ENCODE measurements at places on chromosomes 1 and 21. TPM values are rescaled to one million over a fixed set of nuclear protein-coding genes. Genes with fewer than 3 reads are reported as not detected.

Gene PTPN7
- 1.8 TPM for total RNA-seq

DNA sequence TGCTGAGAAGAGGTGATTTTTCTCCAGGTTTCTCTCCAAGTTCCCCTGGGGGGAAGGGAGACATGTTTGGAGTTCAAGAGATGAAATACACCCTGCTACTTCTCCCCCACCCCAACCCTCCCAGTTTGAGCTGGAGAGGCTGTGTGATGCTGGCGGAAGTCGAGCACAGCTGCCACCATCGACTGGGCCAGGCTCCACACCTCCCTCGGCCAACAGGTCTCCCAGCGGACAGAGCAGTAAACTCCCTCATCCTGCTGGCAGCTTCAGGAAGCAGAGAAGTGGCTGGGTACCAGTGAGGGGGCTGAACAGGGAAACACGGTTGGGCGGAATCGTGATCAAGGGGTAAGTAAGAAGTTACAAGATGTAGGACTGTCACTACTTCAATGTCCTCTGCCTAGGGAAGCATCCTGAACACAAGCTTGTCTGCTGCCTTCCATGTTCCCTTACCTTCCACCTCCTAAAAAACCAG, 6.6 kb upstream of the NHLH1 start:
- H3K4me3 ChIP-seq = no peak overlapping the region
- no peak overlapping the region for H3K27ac ChIP-seq
- peaks cover 7% of the 10 kb centered on the region for H3K36me3 ChIP-seq
- H3K27me3 ChIP-seq = no peaks in the 10 kb centered on the region

GRCh38 chr1:229428256-229428655, 5.6 kb downstream of the ACTA1 start:
- DNase-seq = no peak
- no peaks in the 10 kb centered on the region for H3K36me3 ChIP-seq
- peaks cover 10% of the 10 kb centered on the region for H3K4me1 ChIP-seq
- H3K27me3 ChIP-seq = peaks cover 8% of the 10 kb centered on the region
- no peak overlapping the region for H3K27ac ChIP-seq

- no peak overlapping the region for H3K4me3 ChIP-seq
- peak overlapping the region; percentile 8 for H3K27ac ChIP-seq
- H3K36me3 ChIP-seq = peaks cover 69% of the 10 kb centered on the region
These were observed 27.3 kb upstream of the EVA1B start for GRCh38 chr1:36350659-36351226.

DNA sequence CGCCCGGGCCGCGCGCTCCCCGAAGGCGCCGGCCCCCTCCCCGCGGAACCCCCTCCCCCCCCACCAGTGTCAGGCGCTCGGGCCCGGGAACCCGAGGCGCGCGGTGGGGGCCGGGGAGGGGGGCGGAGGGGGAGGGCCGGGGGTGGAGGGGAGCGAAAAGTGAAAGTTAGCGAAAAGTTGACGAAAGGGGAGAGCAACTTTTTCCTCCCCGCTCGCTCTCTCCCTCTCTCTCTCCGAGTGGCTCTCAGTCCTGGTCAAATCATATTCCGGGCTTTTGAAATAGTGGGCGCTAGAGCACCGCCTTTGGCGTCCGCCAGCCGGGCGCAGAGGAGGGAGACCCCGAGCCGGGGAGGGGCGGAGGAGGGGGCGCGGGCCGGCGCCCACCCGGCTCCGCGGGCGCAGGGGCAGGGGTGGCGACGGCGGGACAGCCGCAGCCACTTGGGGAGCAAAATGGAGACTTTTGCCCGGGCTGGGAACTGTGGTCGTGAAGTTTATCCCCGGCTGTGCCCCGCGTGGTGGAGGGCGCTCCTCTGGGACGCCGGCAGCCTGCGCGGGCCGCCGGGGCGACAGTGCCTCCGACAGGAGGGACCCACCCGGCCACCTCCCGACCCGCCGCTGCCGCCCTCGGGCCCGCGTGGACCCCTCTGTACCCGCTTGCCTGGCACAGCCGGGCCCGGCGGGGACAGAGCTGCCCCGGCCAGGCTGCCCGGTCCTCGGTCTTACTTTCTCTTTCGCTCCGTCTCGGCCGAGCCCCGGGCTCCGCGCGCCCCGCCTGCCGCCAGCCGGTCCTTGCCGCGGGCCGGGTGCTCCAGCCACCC, 697 bp downstream of the PRDM16 start:
- peak overlapping the region; percentile 64 for H3K4me3 ChIP-seq
- peaks cover 40% of the 10 kb centered on the region for H3K27me3 ChIP-seq
- peak; percentile 46 for DNase-seq
- peaks cover 10% of the 10 kb centered on the region for H3K4me1 ChIP-seq

GRCh38 chr1:175167861-175168260, 24.7 kb downstream of the KIAA0040 start:
- H3K4me3 ChIP-seq = no peak overlapping the region
- no peak overlapping the region for H3K27ac ChIP-seq
- peaks cover 7% of the 10 kb centered on the region for H3K4me1 ChIP-seq
- H3K27me3 ChIP-seq = no peaks in the 10 kb centered on the region
- no peak for DNase-seq

DNA sequence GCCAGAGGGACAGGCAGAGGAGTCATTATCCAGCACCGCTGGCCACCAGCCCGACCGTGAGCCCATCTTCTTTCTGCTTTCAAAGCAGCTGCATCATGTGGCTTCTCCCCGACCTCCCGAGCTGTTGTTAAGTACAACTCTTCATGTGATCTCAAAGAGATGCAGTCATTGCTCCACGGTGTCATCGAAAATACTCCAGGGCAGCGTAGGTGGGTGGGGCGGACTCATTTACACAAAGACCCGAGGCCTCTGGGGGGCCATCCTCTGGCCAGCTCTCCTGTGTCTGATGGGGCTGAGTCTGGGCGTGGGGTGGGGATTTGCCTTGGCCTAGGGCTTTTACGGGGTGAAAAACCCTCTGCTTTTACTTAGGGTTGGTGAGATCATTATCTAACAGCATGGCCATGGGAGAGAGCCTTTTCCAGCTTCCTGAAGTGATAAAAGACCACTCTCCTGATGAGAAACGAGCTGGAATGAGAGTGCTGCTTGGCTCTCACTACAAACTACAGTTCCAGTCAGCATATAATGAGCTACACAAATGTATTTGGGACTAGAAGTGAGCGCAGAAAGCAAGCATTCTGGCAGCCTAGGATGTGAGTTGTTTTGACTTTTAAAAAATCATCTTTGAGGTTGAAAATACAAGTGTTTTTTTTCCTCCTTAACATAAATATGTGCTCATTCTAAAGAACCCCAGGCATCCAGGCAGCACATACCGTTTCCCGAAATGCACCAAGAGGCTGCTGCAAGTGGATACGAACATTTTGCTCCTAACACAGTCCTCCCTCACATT, 165.0 kb downstream of the RHOU start:
- H3K27ac ChIP-seq = no peak overlapping the region
- no peak for DNase-seq
- peaks cover 9% of the 10 kb centered on the region for H3K4me1 ChIP-seq
- H3K4me3 ChIP-seq = no peak overlapping the region
- H3K36me3 ChIP-seq = no peaks in the 10 kb centered on the region

- no peaks in the 10 kb centered on the region for H3K27me3 ChIP-seq
- no peak overlapping the region for H3K27ac ChIP-seq
- no peak for DNase-seq
- no peaks in the 10 kb centered on the region for H3K4me1 ChIP-seq
- H3K4me3 ChIP-seq = no peak overlapping the region
These were observed 30.8 kb downstream of the IER5 start for GRCh38 chr1:181119093-181119989.

DNA sequence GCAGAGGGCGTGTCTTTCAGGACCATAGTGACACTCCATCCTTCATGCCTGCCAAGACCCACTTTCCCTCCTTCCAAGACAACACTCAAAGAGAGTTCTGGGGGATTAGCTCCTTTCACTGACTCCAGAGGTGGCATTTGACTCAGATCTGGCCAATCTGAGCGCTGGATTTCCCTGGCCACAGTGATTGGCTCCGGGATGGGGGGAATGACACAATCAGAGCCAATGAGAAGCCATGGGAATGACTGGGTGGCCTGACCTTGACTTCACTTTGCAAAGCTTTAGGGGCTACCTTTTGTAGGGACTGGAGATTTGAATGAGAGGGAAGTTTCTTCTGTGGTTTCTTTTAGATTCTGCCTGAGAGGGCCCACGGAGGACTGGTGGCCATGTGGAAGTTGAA, 26.9 kb upstream of the WNT4 start:
- no peak overlapping the region for H3K27ac ChIP-seq
- no peak for DNase-seq
- no peaks in the 10 kb centered on the region for H3K4me1 ChIP-seq
- no peaks in the 10 kb centered on the region for H3K36me3 ChIP-seq
- H3K27me3 ChIP-seq = no peaks in the 10 kb centered on the region

- H3K4me3 ChIP-seq = no peak overlapping the region
- no peaks in the 10 kb centered on the region for H3K36me3 ChIP-seq
- peaks cover 8% of the 10 kb centered on the region for H3K4me1 ChIP-seq
- DNase-seq = no peak
These were observed 68.5 kb downstream of the DYRK1A start for GRCh38 chr21:37435120-37435519.

Data from liver (tissue), 10 donors.